ENCODE measurements at places on chromosomes 3 and 15.

GRCh38 chr3:44649709-44650108, 1.2 kb downstream of the ZNF35 start:
- no peak for DNase-seq

GRCh38 chr15:51739061-51739712, 1.7 kb upstream of the LYSMD2 start:
- no peak for DNase-seq

- DNase-seq: no peak
Observed at GRCh38 chr3:194130807-194131589, 5.0 kb upstream of the HES1 start.

- no peak for DNase-seq
Observed at GRCh38 chr3:189272500-189273119, 100.8 kb downstream of the TPRG1 start.

DNA sequence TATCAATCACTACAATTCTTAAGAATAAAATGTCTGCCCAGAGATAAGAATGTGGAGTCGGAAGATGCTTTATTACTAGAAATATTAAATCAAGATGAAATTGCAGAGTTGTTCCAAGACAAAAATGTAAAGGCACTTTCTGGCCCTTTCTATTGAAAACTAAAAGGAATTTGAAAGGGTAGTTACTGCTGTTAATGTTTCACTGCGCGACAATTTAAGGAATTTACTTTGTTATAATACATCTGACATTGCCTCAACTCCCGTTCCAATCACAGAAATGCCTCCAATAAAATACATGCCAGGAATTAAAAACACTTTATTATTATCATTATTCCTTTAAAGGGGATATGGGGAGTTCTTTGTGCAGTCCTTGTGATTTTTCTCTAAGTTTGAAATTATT, 26.4 kb downstream of the RSL24D1 start:
- DNase-seq: no peak

- no peak for DNase-seq
Observed at GRCh38 chr3:16130066-16130465, 44.4 kb upstream of the GALNT15 start.

DNA sequence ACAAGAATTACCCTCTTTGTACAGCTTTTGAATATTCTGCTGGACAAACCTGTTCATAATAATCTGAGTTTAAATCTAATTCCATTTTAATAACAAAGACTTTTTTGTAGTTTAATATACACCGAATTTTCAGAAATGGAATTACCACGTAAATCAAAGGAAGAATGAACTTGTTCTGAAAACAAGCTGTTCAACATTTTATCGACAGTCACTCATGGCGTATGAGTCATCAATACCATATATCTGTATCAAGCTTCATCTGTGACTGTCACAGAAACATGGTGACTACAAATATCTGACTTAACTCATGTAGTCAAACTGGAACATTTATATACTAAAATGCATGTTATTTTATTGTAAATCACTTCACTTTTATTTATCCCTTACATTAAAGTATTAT, 90.0 kb downstream of the EFL1 start:
- no peak for DNase-seq

- DNase-seq: no peak
Observed at GRCh38 chr3:37763309-37763708, 98.4 kb upstream of the CTDSPL start.

GRCh38 chr15:43799209-43799944, 643 bp downstream of the SERINC4 start:
- no peak for DNase-seq

DNA sequence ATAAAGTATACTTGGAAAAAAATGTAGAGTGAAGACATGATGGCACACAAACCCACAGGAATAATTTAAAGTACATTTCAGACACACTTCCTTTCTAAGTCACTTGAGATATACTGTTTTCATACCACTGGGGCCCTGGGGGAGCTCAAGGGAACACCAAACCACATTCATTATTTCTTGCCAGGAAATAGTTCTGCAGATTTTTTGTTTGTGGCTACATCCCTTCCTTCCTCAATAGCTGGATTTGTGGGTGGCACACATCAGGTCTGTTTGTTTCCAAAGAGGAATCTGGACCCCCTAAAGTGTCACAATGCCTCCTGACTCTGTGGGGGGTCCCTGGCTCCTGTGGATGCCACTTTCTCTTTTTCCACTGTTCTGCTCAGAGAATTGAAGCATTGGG, 153.5 kb upstream of the COL8A1 start:
- no peak for DNase-seq

GRCh38 chr15:69789648-69790393, 307.9 kb downstream of the TLE3 start:
- DNase-seq: no peak

DNA sequence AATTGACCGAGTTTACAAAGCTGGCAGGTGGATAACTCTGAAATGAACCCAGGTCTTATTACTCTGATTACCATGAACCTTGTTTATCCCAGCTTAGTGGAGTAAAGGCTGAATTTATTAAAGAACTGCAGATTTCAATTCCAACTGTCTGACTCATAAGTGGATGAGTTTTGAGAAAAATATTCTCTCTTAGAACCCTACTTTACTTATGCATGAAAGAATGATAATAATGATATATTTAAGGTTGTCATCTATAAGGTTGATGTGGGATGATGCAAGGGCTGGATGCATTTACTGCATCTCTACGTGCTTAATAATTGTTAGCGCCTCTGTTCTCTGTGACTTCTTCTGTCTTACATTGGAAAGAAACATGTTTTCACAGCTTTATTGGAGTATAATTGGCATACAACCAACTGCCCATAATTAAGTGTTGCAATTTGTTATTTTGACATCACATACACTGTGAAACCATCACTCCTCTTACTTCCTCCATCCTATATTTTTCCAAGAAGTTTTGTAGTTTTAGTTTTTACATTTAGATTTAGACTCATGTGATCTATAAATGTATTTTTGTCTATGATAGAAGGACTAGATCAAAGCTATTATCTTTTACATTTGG, 771.2 kb upstream of the ARRDC4 start:
- no peak for DNase-seq

DNA sequence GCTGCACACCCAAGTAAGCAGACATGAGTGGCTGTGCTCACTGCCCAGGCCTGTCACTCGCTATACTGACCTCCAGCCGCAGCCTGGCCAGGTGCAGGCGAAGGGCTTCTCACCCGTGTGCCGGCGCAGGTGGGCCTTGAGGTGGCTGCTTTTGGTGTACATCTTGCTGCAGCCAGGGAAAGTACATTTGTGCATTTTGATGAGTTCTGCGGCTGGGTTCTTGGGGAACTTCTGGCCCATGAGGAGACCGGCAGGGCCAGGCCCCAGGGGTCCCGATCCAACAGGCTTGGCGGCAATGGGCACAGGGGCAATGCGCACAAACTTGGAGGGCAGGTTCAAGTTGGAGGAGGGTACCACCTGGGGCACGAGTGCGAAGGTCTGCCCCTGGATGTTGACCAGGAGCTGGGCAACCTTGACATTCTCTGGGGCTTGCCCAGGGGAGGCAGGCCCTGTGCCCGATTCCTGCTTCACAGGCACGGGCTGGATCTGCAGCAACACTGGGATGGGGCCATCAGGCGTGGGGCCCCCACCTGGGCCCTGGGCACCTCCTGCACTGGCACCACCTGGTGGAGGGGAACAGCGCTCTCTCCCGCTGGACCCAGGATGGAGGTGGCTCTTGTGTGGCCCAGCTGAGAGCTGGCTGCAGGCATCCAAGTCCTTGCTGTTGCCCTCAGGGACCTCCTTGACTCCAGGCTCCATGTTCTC, 5.3 kb downstream of the KLF15 start:
- no peak for DNase-seq

GRCh38 chr3:168801794-168802193, 706.1 kb upstream of the GOLIM4 start:
- no peak for DNase-seq
